ENCODE measurements at places on chromosomes 2 and 18. TPM values are rescaled to one million over a fixed set of nuclear protein-coding genes. Genes with fewer than 3 reads are reported as not detected.

GCG gene
- total RNA-seq = not detected

C1GALT1C1L gene
- total RNA-seq = 2.5 TPM

PDE1A gene
- total RNA-seq = not detected

MBD2 gene
- total RNA-seq = 57.1 TPM

BMP10 gene
- not detected for total RNA-seq

HNMT gene
- 0.85 TPM for total RNA-seq

LDLRAD4 gene
- 1.3 TPM for total RNA-seq

ZNF514 gene
- 6.0 TPM for total RNA-seq

PREPL gene
- 11.9 TPM for total RNA-seq

All from A549 treated with RU486 at 1 μM for 4 hours (cell line).